H9 (cell line): ENCODE measurements at places on chromosomes 3 and 15.

- DNase-seq: no peak
- no peaks in the 10 kb centered on the region; the same call in 1 of the 2 replicates for H3K27me3 ChIP-seq
- no peaks in the 10 kb centered on the region for H3K4me1 ChIP-seq
- H3K27ac ChIP-seq: no peak overlapping the region
- no peak overlapping the region for H3K4me3 ChIP-seq
Measured at GRCh38 chr3:149090907-149091306, 4.6 kb upstream of the HLTF start.

DNA sequence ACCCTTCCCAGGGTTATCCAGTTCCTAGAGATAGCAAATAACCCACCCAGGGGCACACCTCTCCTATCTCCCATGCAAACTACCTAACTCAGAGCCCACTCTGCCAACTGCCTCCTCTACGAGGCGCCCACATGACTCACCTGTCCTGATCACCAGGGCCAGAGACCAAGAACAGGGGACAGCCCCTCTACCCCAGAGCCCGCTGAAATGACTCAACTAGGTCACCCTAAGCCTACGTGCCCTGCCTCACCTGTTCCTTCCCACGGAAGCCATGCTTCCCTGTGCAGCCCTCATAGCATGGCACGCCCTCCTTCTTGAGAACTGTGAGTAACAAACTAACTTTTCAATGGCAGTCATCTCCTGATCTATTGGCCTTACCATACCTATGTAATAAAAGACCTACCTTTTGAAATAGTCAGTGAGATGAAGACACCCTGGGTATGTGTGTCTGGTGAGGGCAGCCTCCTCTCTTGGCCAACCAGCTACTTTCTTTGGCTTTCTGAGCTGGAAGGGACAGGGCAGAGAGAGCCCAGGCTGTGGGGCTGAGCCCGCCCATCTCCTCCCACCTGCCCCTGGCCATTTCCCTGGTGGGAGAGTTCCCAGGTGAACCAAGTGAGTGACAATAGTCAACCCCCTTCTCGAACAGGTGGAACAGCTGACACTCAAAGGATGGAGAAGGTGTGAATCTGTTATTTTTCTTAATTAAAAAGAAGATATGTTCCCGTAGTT, 25.5 kb upstream of the PRR23E start:
- no peak overlapping the region for H3K4me3 ChIP-seq
- no peaks in the 10 kb centered on the region for H3K27me3 ChIP-seq
- H3K36me3 ChIP-seq: no peaks in the 10 kb centered on the region
- H3K4me1 ChIP-seq: no peaks in the 10 kb centered on the region; the same call in 1 of the 2 replicates
- H3K27ac ChIP-seq: no peak overlapping the region

DNA sequence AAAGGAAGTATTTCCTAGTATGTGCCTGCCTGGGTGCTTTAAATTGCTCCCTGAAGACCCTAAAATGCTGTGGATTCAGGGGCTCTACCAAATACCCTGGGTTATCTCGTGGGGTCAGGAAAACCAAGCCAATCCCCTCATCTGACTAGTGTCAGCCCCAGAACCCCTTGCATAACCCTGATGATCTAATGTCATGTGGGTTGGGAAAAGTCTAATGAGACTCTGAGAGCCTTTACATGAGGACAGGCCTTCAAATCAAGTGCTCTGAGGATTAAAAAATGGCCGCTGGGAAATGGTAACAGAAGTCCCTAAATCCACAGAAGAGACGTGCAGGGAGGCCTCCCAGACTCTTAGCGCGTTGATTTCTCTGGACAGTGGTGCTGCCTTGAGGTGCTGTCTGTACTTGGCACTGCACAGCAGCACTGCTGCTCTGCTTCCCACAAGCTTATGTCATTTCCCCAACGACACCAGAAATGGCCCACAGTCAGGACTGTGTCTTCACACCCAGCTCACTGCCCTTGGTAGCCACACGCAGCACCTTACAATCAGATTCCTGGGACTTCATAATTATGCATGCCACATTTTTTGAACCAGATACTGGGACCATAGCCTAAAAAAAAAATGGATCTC, 16.6 kb downstream of the EIF4E3 start:
- H3K4me3 ChIP-seq: no peak overlapping the region; the same call in 2 of the 3 replicates
- no peak for DNase-seq
- H3K27ac ChIP-seq: no peak overlapping the region
- H3K27me3 ChIP-seq: no peaks in the 10 kb centered on the region
- H3K4me1 ChIP-seq: no peaks in the 10 kb centered on the region; the same call in 1 of the 2 replicates

GRCh38 chr3:181899702-181900101, 188.0 kb downstream of the SOX2 start:
- no peak overlapping the region for H3K27ac ChIP-seq
- no peak overlapping the region for H3K4me3 ChIP-seq
- H3K4me1 ChIP-seq: 0 out of 2 replicates have a peak, but pooled peaks cover 2% of the 10 kb centered on the region
- no peaks in the 10 kb centered on the region; the same call in 1 of the 2 replicates for H3K36me3 ChIP-seq
- no peaks in the 10 kb centered on the region for H3K27me3 ChIP-seq
